ENCODE measurements at places on chromosomes 13 and 19. TPM values are rescaled to one million over a fixed set of nuclear protein-coding genes. Genes with fewer than 3 reads are reported as not detected.

ZFP14 gene
- 6.0 TPM for total RNA-seq

KCNC3 gene
- total RNA-seq: 1.1 TPM

PAK4 gene
- 14.8 TPM for total RNA-seq

NTN5 gene
- total RNA-seq: 1.3 TPM

IGFL1 gene
- total RNA-seq: not detected

IGFL2 gene
- not detected for total RNA-seq

ZNF723 gene
- not detected for total RNA-seq

GRCh38 chr19:7507884-7508283 is 8.0 kb upstream of the ZNF358 start:
- peak; percentile 89 for DNase-seq

GRCh38 chr13:26386026-26386425 is 132.1 kb downstream of the CDK8 start:
- DNase-seq: no peak

DNA sequence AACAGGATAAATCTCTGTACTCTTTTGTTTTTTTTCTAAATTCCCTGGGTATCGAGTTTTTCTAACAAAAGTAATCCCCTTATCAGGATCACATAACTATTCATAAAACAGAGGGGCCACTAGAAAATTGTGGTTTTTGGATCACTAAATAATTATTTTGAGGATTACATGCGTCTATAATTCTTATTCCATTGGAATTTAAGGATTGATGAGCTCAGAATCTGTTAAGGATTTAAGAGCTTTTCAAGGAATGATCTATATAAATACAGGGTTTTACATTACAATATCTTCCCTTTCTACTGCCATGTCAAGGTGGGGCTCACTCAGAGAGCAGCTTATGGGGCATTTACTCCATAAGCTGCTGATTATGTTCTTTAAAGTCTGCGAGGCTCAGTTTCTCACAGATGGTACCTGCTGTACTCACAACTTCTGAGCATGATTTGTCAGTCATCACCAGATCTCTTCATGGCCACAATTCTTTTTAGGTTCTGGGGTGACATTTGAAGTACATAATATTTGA is 449.8 kb downstream of the PCDH17 start:
- DNase-seq: no peak

DNA sequence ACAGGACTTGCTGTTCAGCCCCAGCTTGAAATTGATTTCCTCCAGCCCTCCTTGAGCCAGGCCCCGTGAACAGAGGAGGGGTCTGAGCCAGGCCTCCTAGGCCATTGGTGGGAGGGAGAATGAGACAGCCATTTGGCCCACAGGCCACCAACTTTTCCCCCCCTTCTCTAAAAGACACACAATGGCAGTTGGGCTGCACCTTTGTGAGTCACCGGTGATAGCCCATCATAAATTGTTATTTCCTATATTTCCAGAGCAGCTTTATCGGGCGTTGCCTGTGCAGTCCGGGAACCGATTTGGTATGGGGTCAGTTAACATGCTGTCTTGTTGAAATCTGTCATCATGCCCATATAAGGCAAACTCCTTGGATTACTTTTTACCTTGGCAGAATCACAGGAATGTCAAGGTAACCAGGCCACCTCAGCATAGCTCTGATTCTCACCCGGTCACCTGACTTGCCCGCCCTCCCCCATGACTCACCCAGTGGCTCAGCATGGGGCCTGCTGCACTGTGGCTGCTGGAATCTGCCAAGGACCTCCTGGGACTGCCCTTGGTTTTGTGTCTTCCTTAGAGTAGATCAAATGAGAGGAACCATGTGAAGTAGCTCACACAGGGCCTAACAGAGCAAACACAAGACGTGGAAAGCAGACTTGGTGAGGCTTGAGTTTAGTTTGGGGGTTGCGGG is 36.1 kb downstream of the ACTN4 start:
- peak; percentile 91 for DNase-seq

DNA sequence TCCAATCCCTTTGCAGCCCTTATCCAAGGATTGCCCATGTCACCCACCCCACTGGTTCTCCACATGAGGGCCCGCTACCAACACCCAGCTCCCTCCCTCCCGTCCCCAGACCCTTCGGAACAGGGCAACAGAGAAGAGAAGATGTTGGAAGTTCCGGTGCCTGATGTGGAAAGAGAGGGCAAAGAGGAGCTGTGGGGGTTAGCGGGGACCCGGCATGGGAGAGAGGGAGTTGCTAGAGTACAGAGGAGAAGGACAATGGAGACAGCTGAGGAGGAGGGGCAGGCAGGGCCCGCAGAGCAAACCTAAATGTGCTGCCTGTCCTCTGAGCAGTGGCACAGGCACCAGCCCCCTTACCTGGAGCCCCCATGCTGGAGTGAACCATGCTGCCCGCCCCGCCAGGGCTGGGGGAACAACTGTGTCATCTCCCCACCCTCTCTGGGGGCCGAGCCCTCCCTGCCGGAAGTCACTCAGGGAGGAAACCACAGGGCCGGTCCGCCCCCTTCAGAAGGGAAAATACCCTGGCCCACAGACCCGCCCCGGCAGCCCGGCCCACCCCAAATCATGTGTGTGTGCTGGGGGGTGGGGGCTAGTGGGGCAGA is at the start of gene POU2F2:
Gene POU2F2, minus strand, starts transcription at position 417 of the 599 bp plus-strand sequence. Its CDS starts 35 bp downstream, at position 382.
- DNase-seq: no peak

DNA sequence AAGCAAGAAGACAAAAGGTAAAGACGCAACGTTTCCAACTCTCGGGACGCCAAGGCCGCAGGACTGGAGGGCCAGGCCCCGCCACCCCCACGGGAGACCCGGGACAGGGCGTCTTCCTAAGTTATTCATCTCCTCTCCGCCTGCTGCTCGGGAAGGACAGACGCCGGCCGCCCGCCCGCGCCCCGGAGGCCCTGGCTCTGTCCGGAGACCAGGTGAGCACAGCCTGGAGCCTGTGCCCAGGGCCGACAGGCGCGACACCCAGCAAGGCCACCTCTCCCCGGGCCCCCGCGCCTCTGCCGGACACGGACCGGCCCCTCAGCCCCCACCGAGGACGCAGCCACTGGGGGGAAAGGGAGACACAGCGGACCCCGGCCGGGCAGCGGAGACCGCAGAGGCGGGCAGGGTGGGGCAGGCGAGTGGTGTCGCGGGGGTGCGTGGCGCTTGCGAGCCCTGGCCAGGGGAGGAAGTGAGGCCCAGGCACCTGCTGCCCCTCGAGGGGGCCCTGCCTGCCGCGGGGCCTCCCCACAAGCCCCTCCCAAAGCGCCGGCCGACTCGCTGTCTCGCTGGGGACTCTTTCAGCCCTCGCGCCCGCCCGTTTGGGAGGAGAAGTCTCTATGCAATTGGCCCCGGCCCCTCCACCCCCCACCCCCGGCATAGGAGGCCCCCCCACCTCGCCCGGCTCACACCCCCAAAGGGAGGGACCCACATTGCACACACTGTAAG is 17.2 kb downstream of the SMIM24 start:
- DNase-seq: no peak

DNA sequence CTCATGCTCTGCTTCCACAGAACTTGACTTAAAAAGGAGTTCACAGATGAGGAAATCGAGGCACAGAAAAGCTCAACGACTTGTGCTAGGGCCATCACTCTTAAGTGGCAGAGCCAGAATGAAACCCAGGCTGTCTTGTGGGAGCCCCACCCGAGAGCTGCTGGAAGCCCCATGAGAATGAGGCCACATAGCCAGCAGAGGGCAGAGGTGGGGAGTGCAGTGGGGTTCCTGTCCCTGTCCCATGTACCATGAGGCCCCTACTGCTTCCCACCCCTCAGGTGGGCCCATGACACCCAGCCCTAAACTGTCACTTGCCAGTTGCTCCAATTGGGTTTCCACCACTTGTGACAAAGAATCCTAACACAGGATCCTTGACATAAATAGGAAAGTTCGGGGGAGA is 175.9 kb downstream of the IRS2 start:
- no peak for DNase-seq

- DNase-seq: no peak
Measured at GRCh38 chr19:15138427-15138826, 31.2 kb downstream of the SYDE1 start.

DNA sequence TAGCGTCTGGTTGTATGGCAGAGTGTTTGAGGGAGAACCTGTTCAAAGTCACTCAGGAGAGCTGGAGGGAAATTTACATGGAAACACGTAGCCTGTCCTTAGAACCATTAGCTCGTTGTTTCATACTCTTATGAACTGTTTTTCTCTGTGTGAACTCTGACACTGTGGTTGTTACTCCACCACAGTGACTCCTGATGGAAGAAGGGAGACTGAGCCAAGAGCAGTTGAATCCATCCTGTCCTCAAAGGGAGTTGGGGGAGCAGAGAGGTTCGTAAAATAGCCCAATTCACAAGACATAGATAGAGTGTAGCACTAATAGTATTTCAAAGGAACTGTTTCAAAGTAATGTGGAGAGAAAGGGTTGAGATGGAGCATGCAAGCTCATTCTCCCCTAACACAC is 964.8 kb downstream of the PCDH9 start:
- DNase-seq: no peak

- no peak for DNase-seq
Measured at GRCh38 chr13:112998521-112999280, 29.7 kb downstream of the MCF2L start.

- no peak for DNase-seq
Measured at GRCh38 chr13:43573802-43574514, 212.8 kb downstream of the ENOX1 start.

GRCh38 chr19:10220695-10221094 is 10.4 kb downstream of the S1PR2 start:
- DNase-seq: no peak

DNA sequence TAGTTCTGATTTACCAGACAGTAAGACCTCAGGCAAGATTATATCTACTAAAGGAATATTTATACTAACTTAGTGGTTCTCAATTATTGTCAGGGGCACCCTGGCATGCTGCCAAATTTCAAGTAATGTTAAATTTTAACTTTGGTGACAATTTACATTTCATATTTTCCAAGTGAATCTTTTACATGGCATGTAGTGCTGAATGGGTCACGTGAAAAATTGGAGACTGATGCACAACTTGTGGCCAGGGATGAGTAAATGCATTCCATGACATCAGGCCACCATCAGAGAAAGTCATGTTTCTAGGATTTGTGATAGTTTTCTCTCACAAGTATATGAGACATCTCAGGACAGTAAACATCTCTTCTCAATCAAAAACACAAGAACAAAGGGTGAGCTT is 202.6 kb upstream of the SOX21 start:
- DNase-seq: no peak

DNA sequence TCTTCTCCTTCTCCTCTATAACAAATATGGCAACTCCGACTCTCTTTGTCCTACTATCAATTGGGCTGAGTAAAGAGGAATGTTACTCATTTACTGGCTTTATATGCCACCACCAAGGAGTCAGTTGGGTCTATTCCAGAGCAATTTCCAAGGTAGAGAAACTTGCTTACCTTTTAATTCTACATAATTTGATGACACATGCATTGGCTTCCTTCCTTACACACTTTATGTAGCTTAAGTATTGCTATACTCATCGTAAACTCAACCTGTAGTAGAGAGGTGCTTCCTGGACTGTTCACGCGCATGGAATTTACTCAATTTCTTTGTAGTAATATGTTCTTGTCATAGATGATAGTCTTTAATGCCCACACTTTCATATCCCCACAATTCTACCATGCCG is 160.7 kb downstream of the LMO7 start:
- no peak for DNase-seq

DNA sequence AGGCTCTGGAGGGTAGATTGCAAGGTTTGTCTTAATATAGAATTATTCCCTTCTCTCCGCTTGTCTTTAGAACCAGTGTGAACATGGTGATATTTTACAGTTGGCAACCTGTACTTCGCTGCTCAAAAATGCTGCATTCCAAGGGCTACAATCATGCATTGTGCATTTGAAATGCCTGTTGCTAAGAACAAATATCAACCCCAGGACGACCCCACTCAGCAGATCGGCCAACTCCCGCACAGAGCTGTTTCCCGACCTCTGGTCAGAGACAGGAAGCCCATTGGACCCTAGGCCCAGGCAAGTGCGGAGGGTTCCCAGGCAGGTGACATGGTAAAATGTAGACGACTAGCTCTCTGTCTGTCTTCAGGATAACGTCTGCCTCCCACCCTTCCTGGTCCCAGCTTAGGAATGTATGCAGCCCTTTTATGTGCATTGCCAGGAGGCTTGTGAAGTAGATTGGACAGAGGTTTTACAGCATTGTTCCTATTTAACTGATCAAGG is 263.5 kb downstream of the FOXO1 start:
- DNase-seq: no peak

GRCh38 chr19:40461669-40462221 is 3.8 kb downstream of the BLVRB start:
- no peak for DNase-seq

GRCh38 chr13:31018511-31018910 is 86.1 kb downstream of the TEX26 start:
- no peak for DNase-seq

DNA sequence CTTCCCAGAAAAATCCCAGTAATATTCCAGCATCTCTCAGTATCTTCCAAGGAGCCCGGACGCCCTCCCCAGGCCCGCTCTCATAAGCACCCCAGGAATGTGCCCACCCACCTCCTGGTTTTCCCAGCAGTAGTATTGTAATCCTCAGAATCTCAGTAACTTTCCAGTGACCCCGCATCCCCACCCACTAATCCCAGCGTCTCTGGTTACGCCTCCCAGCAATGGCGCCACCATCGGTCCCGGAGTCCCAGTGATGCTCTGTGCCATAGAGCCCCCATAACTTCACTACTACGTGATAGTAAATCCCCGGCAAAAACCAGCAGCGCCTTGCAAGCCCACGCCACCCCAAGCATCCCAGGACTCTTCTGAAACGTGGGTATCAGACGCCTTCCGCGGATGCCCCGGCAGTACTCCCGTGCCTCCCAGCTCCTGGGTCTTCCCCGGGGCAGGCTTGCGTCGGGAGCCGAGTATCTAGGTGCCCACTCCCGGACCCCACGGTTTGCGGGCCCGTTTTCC is 928 bp upstream of the PNPLA6 start:
- DNase-seq: peak; percentile 87

GRCh38 chr19:15124572-15125231 is 17.5 kb downstream of the SYDE1 start:
- no peak for DNase-seq

- no peak for DNase-seq
Measured at GRCh38 chr13:25645681-25646080, 273.9 kb downstream of the ATP8A2 start.

DNA sequence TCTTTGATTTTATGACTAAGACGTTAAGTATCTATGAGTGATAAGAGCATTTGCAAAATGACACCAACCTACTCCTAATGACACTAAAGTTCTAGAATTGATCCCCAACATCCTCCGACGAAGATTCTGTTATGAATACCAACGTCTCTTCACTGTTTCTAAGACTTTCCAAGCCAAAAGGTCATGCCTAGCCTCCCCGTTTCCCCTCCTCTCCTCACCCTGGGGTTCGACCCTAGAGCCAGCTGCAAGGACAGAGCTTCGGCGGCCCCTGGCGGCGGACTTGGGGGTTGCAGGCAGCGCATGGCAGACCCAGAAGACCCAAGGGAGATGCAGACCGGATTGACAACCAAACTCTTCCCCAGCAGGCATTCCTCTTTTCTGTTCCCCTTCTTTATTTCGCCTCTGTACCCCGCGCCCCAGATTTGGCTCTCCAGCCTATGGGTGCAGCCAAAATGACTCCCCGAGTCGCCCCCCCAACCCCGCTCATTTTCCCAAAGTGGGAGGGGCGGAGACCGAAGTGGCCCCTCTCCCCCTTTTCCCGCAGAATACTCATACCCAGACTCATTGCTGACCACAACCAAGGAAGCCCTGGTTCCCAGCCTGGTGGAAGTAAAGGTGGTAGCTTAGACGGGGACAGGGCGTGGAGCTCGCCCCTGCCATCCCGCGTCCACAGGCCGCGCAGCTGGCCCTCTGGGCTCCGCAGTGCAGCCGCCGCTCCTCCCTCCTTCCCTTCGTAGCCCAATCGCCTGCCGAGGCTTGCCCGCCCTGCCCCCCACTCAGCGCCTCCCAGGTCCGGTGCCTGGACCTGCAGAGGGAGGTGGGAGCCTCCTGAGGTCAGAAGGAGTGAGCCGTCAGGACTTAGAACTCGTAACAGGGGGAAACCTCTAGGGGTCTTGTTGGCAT is 4.1 kb upstream of the EML2 start:
- peak; percentile 96 for DNase-seq
